Hematopoietic multipotent progenitor cell (in vitro differentiated cells): ENCODE measurements at places on chromosomes 2 and 18. TPM values are rescaled to one million over a fixed set of nuclear protein-coding genes. Genes with fewer than 3 reads are reported as not detected.

Gene QPCT
- 2.4 TPM for total RNA-seq

DNA sequence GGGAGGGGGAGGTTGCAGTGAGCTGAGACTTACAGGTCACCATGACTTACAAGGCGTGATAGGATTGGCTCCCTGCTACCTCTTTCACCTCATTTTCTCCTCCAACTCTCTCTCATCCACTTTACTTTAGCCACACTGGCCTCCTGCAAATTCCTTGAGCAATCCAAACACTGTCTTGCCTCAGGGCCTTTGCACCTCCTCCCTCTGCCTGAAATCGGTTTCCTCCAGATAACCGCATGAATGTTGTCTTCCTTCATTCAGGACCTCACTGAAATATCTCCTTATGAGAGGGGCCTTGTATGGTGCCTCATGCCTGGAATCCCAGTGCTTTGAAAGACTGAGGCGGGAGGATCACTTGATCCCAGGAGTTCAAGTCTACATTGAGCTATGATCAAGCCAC is 21.8 kb downstream of the WNT10A start:
- DNase-seq, result no peak

GRCh38 chr2:213846856-213847255 is 562.6 kb downstream of the SPAG16 start:
- DNase-seq, result no peak

DNA sequence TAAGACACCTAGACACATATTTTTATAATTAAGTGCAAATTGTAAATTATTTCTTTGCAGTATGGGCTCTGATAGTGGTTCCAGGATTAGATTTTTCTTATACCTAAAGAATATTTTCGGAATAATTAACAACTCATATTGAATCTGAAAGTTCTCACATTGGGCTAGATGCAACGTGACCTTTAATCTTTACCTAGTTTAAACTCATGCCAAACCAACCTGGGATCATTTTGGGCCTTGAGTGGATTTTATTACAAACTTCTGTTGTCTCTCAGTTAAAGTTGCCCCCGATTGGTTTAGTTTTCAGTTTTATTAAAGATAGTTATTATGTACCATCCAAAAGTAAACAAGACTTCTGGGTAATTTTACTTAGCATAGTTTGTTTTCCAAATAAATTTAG is 230.2 kb upstream of the VWC2L start:
- DNase-seq, result no peak

GRCh38 chr2:180621941-180622918 is 358.2 kb upstream of the UBE2E3 start:
- DNase-seq, result no peak

DNA sequence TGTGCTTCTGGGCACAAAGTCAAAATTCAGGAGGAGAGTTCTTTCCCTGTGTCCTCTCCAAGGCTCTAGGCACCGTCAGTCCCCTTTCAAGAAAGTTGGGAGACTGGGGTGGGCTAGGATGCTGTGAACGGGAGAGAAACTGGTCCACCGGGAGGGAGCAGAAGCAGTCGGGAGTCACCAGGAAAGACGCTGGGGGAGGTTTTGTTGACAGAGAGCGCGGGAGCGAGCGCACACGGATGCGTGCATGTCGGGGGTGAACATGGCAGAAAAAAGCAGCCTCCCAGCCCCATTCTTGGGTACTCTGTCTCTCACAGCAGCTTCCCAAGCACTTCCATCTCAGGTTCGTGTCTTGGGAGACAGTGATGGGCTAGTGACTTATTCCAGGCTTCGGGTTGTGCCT is 97.1 kb upstream of the PXDN start:
- no peak for DNase-seq

DNA sequence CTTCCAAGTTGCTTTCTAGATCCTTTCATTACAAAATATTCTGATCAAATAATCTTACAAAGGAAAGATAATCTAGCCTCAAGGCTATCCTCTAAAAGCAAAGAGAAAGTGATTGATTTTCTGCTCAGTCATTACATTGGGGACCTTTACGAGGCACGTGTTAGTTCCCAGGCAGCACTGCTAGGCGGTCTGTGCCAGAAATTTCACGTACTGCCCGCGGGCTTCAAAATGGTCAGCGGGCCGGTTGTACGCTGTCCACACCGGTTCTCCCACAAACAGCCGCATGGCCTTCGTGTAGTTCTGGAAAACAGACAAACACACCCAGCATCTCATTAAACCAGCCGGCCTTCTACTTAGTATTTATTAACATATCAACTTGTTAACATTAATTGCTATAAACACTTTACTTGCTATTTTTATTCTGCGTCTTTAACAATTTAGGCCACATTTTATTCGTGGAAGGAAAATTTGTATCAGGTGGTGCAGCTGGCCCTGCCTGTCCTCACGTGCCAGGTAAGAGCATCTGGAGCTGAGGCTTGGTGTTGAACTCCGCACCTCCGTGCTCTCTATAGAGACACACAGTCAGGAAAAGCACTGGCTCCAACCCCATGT is 20.4 kb downstream of the ADI1 start:
- DNase-seq, result no peak

Gene ADD2
- total RNA-seq, result 4.3 TPM
